ENCODE measurements at places on chromosomes 2 and 18.
A peak's percentile ranks its signal among the peaks of the same experiment; 100 is the strongest.

- no peak for DNase-seq
These were observed 15.4 kb upstream of the TET3 start for GRCh38 chr2:73969356-73969755.

- no peak for DNase-seq
These were observed 339.2 kb downstream of the ARHGAP15 start for GRCh38 chr2:143468341-143468888.

GRCh38 chr18:70415823-70416488, 127.1 kb downstream of the SOCS6 start:
- no peak for DNase-seq

- DNase-seq: no peak
These were observed 24.6 kb upstream of the NOTO start for GRCh38 chr2:73177645-73178255.

- DNase-seq: peak; percentile 75
These were observed 64.9 kb upstream of the OTOS start for GRCh38 chr2:240205348-240205747.

GRCh38 chr2:3476321-3476984, 42.9 kb downstream of the ADI1 start:
- DNase-seq: no peak

- DNase-seq: no peak
These were observed 15.9 kb downstream of the CAPG start for GRCh38 chr2:85394261-85394681.

DNA sequence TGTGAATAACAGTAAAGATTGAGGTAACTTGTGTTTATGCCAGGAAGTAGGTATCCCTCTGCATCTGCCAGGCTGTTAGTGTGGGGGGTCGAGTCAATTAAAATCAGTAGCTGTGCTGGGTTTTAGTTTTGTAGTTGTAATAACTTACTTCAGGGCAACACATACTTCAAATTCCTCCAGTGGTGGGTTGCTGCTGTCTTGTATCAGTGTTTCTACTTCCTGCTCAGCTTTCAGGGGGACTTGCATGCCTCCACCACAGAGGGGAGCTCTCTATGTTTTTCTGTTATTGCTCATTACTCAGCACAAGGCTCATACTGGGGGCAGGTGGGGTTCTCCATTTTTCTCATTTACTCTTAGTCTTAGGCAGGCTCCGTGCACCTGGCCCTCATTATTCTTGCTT, 136.8 kb downstream of the CAPN13 start:
- DNase-seq: peak; percentile 4

DNA sequence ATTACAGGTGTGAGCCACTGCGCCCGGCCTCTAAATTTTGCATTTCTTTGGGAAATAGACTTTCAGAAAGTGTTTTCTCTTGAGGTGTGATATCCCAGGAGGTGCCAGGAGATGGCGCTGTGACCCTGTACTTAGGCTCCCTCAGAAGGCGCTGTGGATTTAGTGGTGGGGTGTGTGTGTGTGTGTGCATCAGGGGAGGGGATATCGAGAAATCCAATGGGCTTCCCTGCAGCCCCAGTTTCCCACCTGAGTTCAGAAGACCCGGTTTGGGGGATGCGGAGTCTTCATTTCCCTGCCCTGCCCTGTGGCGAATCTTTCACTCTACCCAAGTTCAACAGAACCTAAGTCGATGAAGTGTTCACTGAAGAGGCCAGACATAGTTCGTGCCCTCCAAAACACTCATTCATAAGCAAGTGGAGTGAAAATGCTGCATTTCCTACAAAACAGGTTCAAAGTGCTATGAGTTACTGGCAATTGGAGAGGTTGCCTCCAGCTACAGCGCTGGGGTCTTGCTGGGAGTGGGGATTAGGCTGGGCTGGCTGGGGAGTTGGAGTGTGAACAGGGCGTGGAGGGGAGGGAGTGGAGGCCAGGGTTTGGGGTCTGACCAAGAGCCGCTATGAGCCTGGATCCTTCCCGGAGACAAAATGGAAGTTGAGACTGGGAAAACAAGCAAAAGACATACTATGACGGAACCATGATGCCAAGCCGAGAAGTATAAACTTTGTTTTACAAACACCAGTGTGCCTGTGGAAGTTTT, 6.5 kb upstream of the WNT6 start:
- peak; percentile 46 for DNase-seq

DNA sequence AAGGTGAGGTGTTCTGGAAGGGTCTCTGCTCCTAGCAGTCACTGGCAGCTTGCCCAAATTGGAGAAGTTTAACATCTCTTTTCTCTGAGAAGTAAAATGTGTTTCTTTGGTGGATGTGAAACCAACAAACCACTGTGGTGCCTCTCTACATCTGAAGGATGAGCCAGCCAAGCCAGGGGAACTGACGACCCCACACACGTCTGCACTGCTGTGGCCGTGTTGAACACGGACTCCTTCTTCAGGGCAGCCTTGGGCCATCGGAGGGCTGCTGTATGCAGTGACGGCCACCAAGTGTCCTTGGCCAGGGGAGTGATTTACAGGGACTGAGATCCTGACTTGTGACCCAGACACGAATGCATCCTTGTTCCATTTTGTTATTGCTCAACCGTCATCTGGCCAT, 207.8 kb downstream of the ACKR3 start:
- DNase-seq: no peak

DNA sequence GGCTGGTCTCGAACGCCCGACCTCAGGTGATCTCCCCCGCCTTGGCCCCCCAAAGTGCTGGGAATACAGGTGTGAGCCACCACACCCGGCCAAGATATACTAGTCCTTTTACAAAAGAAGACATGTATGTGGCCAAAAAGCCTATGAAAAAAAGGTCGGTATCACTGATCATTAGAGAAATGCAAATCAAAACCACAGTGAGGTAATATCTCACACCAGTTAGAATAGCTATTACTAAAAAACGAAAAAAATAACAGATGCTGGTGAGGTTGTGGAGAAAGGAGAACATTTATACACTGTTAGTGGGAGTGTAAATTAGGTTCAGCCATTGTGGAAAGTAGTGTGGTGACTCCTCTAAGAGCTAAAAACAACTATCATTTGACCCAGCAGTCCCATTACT, 26.4 kb downstream of the KLHL23 start:
- DNase-seq: no peak

DNA sequence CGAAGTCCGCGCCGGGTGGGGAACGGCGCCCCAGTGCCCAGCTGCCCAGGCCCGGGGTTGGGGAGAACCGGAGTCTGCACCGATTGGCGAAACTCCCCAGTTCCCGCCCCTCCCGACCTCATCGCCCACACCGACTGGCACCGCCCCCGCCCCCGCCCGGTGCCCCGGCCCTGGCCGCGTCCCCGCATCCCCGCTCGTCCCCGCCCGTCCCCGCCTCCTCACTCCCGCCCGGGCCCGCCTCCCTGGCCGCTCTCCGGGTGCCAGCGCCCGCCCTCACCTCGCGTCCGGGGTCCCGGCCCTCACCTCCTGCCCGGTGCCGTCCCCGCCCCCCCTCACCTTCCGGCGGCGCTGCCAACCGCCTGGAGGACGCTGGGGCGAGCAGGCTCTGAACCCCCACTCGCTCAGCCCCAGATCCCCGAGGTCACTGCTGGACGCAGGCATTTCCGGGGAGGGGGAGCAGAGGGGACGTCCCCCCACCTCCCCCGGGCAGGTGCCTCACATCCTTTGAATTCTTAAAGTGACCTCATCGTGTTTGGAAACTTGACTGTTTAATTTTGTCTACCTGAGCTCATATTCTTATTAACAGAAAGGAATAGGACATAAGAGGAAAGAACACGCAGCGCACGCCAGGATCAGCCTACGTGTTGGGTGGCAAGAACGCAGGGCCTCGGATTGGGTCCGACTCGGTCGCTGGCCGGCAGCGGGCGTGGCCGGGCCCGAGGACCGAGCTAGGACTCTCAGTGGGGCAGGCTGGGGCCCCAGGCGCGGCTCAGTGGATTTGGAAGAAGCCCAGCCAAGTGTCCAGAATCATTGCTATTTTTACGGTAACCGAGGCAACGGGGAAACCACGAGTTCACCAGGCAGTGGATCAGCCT, at the start of gene FAM110C:
TSS of gene FAM110C (minus strand) at position 35 of the 875 bp plus-strand sequence. CDS start 120 bp downstream, outside the sequence.
- peak; percentile 34 for DNase-seq
